CD4-positive, alpha-beta T cell treated with Interleukin-15 for 4 hours (primary cell): ENCODE measurements at places on chromosomes 11 and 22.

GRCh38 chr11:126925321-126926093, 75.1 kb downstream of the KIRREL3 start:
- no peak for DNase-seq

- no peak for DNase-seq
These were observed 35.8 kb downstream of the INSC start for GRCh38 chr11:15150507-15150906.

GRCh38 chr22:42288791-42289190, 18.3 kb upstream of the TCF20 start:
- DNase-seq = no peak

GRCh38 chr11:107123022-107123421, 104.7 kb upstream of the GUCY1A2 start:
- DNase-seq = no peak

DNA sequence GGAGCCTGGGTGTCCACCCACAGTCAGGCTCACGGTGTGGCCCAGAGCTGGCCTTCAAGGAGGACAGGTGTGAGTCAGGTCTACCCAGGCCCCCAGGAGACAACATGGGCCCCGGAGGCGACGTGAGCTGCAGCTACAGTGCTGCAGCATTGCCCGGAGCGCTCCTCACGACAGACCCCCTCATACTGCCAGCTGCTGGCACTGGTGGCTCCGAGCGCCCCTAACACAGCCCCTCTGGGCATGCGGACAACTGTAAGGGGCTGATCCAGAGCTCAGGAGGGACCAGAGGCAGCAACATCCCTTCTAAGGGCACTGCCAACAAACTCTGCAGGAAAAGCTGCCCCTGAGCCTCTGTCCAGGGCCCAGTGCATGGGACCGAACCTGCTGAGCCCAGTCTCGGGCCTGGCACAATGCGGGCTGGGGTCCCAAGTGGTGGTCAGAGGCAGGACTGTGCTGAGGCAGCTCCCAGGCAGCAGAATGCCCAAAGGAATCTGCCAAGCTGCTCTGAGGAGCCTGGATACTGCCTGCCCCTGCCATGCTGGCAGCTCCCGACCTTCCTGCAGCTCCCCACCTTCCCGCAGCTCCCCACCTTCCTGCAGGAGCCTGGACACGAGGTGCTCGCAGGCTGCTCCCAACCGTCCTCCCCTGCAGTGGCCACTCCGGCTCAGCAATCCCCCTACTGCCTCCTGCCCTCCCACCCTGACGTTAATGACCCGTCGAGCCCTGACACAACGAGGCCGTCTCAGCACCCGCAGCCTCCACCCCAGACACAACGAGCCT, 15.1 kb downstream of the CHID1 start:
- DNase-seq = no peak

GRCh38 chr11:68890490-68891231, 13.0 kb downstream of the MRPL21 start:
- no peak for DNase-seq

- peak; percentile 30 for DNase-seq
These were observed 76.0 kb downstream of the CWC15 start for GRCh38 chr11:94897330-94897768.

DNA sequence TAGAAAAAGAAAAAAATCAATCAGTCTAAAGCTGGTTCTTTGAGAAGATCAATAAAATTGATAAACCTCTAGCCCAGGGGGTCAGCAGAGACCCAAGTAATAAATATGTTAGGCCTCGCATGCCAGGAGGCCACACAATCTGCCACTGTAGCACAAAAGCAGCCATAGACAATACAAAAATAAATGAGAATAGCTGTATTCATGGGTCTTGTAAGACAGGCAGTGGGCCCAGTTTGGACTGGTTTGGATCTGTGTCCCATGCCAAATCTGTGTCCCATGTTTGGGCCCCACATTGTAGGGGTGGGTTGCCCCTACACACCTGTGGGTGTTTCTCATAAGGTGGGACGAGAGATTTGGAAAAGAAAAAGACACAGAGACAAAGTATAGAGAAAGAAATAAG, 6.6 kb upstream of the PLAAT4 start:
- no peak for DNase-seq

DNA sequence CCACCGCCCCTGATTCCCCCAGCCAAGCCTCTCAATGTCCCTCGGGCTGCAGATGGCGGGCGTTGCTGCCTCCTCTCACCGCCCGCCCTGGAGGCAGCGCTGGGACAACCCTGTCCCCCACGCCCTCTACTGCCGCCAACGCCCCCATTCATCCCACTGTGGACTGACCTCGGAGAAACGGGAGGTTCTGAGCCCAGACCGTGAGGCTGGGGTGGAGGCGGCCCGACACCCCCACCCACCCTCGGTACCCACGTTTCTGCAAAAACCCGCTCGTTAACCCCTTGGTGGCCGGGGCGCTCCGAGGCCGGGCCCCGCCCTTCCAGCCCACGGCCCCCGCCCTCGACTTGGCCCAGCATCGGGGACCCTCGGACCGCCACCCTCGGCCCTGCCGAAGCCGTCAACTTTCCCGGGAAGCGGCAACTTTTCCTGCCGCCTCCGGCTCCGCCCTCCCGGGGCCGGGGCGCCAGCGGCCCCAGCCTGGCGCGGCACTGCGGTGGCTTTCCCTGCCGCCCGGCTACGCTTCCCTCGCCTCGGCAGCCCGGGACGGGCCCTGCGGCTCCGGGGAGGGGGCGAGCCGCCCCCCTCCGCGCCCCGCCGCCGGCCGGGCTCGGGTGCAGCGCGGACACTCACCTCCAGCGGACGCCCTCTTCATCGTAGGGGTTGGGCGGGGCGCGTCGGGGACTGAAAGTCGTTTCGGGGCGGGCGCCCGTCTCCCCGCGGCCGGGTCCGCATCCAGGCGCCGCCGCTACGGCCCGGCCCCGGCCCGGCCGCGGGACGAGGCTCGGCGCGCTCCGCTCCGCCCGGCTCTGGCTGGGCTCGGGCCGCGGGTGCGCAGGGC, 458 bp downstream of the RTN4R start:
- no peak for DNase-seq

- no peak for DNase-seq
These were observed 489 bp downstream of the NUP98 start for GRCh38 chr11:3796801-3797328.
